ENCODE measurements at places on chromosomes 7 and 10. TPM values are rescaled to one million over a fixed set of nuclear protein-coding genes. Genes with fewer than 3 reads are reported as not detected.

GRCh38 chr7:82469207-82469606, 25.6 kb upstream of the CACNA2D1 start:
- no peak for DNase-seq
- no peaks in the 10 kb centered on the region for H3K4me1 ChIP-seq
- H3K4me3 ChIP-seq, result no peak overlapping the region
- no peak overlapping the region for H3K27ac ChIP-seq
- H3K36me3 ChIP-seq, result no peaks in the 10 kb centered on the region

DNA sequence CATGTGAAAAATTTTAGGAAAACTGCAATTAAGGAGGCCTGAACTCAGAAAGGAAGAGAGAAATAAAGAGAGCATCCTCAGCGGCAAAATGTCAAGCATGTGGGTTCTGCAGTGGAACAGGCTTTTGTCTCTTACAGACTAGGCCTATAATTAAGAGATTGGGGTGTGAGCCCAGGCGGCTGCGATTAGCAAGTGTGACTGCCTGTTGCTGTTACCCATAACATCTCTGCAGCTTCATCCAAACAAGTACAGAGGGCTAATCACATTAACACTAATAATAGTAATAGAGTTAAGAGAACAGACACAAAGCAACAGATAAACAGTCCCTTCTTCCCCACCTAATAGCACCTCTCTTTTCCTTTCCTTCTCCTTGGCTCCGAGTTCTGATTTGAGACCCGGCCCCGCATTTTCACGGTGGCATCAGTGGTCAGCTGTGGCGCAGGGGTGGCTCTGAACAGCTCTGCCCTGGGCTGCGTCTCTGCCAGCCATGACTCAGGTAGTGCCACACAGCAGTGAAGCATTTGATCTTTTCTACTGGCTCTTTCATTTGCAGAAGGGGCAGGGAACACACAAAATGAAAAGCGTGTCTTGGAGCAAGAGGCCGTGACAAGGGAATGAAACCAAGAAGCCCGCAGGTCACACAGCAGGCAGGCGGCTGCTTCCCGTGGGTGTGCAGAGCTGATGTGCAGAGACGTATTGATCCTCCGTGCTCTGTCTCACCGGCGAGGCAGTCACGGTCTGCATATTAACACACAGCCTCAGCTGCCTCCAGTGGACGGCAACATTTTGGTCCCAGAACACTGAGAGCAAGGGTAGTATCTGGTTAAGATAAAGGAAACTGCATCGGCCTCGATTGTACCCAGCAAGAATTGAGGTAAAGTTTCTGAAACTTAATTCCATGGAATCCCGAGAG, 103.1 kb downstream of the KLF6 start:
- no peak for DNase-seq
- H3K4me1 ChIP-seq, result no peaks in the 10 kb centered on the region
- H3K27me3 ChIP-seq, result no peaks in the 10 kb centered on the region

- H3K27ac ChIP-seq, result peak overlapping the region; percentile 97
- H3K36me3 ChIP-seq, result no peaks in the 10 kb centered on the region
- H3K4me3 ChIP-seq, result peak overlapping the region; percentile 84
- H3K27me3 ChIP-seq, result no peaks in the 10 kb centered on the region
- no peak for DNase-seq
These were observed 935 bp downstream of the TM9SF3 start for GRCh38 chr10:96585736-96586418.

DNA sequence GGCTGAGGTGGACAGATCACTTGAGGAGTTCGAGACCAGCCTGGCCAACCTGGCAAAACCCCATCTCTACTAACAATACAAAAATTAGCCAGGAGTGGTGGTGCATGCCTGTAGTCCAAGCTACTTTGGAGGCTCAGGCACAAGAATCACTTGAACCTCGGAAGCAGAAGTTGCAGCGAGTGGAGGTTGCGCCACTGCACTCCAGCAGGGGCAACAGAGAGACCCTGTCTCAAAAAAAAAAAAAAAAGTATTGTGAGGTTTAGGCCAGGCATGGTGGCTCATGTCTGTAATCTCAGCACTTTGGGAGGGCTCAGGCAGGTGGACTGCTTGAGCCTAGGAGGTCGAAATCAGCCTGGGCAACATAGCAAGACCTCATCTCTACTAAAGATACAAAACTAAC, 16.0 kb downstream of the TET1 start:
- no peak overlapping the region for H3K27ac ChIP-seq
- DNase-seq, result no peak
- H3K36me3 ChIP-seq, result peaks cover 7% of the 10 kb centered on the region
- H3K4me3 ChIP-seq, result no peak overlapping the region
- peaks cover 2% of the 10 kb centered on the region for H3K4me1 ChIP-seq
- H3K27me3 ChIP-seq, result no peaks in the 10 kb centered on the region

DNA sequence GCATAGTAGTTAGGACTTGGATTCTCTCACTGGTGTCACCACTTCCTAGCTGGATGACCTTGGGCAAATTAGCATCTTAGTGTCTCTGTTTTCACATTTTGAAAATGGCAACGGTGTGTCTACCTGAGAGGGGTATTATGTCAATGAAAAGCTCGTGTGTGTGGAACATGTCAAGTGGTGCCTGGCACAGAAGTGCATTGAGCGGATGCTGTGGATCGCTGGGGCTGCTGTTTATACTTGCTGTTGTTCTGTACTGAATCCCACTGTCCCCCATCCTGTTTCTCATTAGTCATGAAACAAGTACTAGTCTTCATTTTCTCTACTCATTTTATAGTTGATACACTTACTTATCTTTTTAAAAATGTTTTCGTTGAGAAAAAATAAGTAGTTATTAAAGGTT, 26.1 kb downstream of the RBM33 start:
- DNase-seq, result no peak
- peaks cover 7% of the 10 kb centered on the region for H3K36me3 ChIP-seq
- H3K4me1 ChIP-seq, result peaks cover 27% of the 10 kb centered on the region
- no peak overlapping the region for H3K4me3 ChIP-seq
- no peaks in the 10 kb centered on the region for H3K27me3 ChIP-seq
- no peak overlapping the region for H3K27ac ChIP-seq

The HEPACAM2 gene
- not detected for total RNA-seq

DNA sequence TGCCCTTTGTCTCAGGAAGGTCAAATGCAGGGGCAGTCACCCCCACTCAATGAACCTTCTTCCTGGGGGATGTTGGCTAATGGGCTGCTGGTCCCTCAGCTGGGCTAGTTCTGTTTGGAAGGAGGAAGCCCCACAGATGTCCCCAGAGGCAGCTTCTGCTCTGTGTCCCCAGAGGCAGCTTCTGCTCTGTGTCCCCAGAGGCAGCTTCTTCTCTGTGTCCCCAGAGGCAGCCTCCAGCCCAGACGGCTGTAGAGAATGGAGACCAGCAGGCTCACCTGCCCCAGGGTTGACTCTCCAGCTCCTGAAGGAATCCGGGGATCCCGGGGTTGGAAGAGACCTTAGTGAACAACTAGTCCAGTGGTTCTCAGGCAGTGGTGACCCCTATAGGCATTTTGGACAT, 62.5 kb upstream of the LEP start:
- no peaks in the 10 kb centered on the region for H3K4me1 ChIP-seq
- no peak overlapping the region for H3K4me3 ChIP-seq
- no peaks in the 10 kb centered on the region for H3K36me3 ChIP-seq
- DNase-seq, result no peak
- H3K27ac ChIP-seq, result no peak overlapping the region
- peaks cover 30% of the 10 kb centered on the region for H3K27me3 ChIP-seq

The ZNF467 gene
- 2.9 TPM for total RNA-seq

GRCh38 chr7:151767557-151767956, 109.4 kb downstream of the PRKAG2 start:
- DNase-seq, result no peak
- no peaks in the 10 kb centered on the region for H3K36me3 ChIP-seq
- H3K27ac ChIP-seq, result no peak overlapping the region
- no peaks in the 10 kb centered on the region for H3K4me1 ChIP-seq
- H3K4me3 ChIP-seq, result no peak overlapping the region
- no peaks in the 10 kb centered on the region for H3K27me3 ChIP-seq

DNA sequence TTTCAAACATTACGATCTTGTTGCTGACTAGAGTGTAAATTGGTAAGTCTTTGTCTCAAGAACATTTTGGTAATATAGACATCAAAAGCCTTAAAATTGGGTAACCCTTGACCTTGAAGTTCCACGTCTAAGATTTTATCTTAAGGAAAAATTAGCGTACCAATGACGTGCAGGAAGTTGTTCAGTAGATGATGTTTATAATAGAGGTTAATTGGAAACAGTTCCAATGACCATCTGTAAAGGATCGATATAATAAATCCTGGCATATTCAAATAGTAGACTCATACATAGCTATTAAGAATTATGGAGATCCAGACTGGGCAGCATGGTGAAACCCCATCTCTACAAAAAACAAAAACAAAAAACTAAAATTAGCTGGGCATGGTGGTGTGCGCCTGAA, 20.5 kb downstream of the GRK5 start:
- peaks cover 2% of the 10 kb centered on the region for H3K4me1 ChIP-seq
- no peak for DNase-seq
- H3K27me3 ChIP-seq, result no peaks in the 10 kb centered on the region
- no peaks in the 10 kb centered on the region for H3K36me3 ChIP-seq
- no peak overlapping the region for H3K4me3 ChIP-seq
- no peak overlapping the region for H3K27ac ChIP-seq

DNA sequence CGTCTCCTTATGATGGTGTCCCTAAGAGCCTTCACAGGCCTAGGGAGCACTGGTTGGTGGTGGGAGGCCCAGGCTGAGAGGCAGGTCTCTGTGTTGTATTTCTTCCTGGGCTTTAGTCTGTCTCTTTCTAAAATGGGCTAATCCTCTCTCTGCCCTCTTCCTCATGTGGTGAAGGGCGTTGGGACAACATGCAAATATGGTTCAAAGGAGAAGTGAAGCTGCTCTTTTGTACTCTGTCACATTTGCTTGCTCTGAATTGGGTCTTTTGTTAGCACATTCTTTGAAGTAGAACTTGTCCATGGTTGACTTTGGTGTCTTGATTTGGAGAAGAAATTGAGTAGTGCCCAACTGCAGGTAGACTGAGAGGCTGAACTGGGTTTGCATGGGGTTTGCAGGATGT, 814 bp downstream of the HK1 start:
- H3K27ac ChIP-seq, result no peak overlapping the region
- no peaks in the 10 kb centered on the region for H3K4me1 ChIP-seq
- DNase-seq, result peak; percentile 16
- no peaks in the 10 kb centered on the region for H3K36me3 ChIP-seq
- H3K4me3 ChIP-seq, result no peak overlapping the region
- no peaks in the 10 kb centered on the region for H3K27me3 ChIP-seq

GRCh38 chr10:109862738-109863137, 60.6 kb downstream of the XPNPEP1 start:
- H3K36me3 ChIP-seq, result peaks cover 47% of the 10 kb centered on the region
- H3K4me1 ChIP-seq, result peaks cover 4% of the 10 kb centered on the region
- no peak overlapping the region for H3K27ac ChIP-seq
- H3K27me3 ChIP-seq, result no peaks in the 10 kb centered on the region
- DNase-seq, result no peak

- H3K27ac ChIP-seq, result no peak overlapping the region
- H3K36me3 ChIP-seq, result no peaks in the 10 kb centered on the region
- H3K27me3 ChIP-seq, result no peaks in the 10 kb centered on the region
- H3K4me1 ChIP-seq, result peaks cover 14% of the 10 kb centered on the region
- no peak for DNase-seq
These were observed 247.1 kb downstream of the COBL start for GRCh38 chr7:51069411-51070083.

DNA sequence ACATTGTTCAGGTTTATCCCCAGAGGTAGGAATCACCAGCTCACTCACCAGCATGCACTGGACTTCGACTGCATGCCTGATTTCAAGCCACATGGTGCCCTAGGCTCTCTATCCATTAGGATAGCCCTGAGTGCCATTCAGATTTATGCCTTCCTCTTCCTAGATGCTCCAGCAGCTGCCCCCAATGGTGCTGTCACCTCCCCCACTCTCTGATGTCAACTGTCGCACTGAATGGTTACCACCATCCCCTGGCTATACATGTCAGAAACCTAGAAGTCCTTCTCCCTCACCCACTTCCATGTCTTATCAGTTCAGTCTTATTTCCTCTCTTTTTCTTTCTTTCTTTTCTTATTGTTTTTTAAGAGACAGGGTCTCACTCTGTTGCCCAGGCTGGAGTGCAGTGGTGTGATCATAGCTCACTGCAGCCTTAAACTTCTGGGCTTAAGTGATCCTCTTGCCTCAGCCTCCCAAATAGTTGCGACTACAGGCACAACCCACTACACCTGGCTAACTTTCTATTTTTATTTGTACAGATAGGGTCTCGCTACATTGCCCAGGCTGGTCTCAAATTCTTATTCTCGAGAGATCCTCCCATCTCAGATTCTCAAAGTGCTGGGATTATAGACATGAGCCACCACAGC, 2.9 kb downstream of the SFXN4 start:
- H3K4me1 ChIP-seq, result peaks cover 19% of the 10 kb centered on the region
- H3K27me3 ChIP-seq, result no peaks in the 10 kb centered on the region
- DNase-seq, result no peak
- peaks cover 30% of the 10 kb centered on the region for H3K36me3 ChIP-seq
- no peak overlapping the region for H3K27ac ChIP-seq
- no peak overlapping the region for H3K4me3 ChIP-seq

- no peaks in the 10 kb centered on the region for H3K27me3 ChIP-seq
- H3K27ac ChIP-seq, result no peak overlapping the region
- H3K36me3 ChIP-seq, result no peaks in the 10 kb centered on the region
- DNase-seq, result no peak
- H3K4me1 ChIP-seq, result peaks cover 6% of the 10 kb centered on the region
These were observed 153.5 kb downstream of the LSM5 start for GRCh38 chr7:32336726-32337125.

DNA sequence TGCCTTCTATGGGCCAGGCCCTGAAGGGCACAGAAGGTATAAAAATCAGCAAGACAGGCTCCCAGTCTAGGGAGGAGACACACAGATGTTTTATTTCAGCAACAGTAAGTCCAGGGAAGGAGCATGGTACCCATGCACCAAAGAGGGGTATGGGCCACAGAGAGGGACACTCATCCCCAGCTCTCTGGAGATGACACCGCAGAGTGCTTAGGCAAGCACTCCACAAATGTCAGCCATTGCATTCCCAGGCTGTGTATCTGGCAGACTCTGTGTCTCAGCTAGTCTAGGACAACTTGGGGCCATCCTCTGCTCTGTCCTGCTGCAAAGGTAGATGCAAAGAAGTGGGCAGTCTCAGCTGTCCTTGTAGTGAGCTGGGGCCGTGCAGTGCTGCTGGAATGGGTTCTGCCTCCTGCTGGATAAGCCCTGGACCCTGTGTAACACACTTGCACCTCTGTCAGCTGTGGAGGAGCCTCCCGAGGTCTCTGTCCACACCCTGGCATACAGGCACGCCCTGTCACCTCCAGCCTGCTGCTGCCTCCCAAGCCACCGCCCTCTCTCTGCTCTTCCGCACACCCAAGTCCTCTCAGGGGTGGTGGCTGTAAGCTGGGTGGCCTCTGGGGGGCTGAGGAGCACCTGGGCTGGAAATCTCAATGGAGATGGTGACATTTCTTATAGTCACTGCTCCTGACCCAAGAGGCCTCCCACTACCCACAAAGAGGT, 57.6 kb downstream of the VOPP1 start:
- H3K4me1 ChIP-seq, result no peaks in the 10 kb centered on the region
- no peak overlapping the region for H3K27ac ChIP-seq
- H3K4me3 ChIP-seq, result no peak overlapping the region
- DNase-seq, result no peak
- peaks cover 25% of the 10 kb centered on the region for H3K36me3 ChIP-seq

The TUBAL3 gene
- not detected for total RNA-seq

The SVOPL gene
- 0.86 TPM for total RNA-seq

- no peak overlapping the region for H3K4me3 ChIP-seq
- peaks cover 11% of the 10 kb centered on the region for H3K4me1 ChIP-seq
- H3K27ac ChIP-seq, result no peak overlapping the region
These were observed 5.7 kb downstream of the PLCE1 start for GRCh38 chr10:93999401-93999851.
